ENCODE measurements at places on chromosomes 16 and 17.

- DNase-seq: no peak
Observed at GRCh38 chr16:50989047-50989446, 162.0 kb downstream of the SALL1 start.

DNA sequence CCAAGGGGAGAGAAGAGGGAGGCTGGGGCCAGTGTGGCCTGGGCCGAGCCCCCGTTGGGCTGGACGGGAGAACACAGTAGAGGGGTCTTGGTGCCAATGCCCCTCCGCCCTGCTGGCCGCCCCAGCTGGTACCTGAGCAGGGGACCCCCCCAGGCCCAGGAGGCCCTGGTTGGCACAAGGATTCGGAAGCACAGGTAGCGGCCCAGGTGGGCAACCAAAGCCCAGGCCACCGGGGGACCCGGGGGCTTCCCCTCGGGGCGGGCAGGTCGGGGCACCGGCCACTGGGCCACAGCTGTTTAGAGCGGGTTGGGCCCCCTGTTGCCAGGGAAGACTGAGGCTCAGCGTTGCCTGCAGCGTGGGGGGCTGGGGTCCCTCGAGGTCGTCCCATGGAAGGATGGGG, 28.2 kb upstream of the C1QTNF8 start:
- DNase-seq: no peak

DNA sequence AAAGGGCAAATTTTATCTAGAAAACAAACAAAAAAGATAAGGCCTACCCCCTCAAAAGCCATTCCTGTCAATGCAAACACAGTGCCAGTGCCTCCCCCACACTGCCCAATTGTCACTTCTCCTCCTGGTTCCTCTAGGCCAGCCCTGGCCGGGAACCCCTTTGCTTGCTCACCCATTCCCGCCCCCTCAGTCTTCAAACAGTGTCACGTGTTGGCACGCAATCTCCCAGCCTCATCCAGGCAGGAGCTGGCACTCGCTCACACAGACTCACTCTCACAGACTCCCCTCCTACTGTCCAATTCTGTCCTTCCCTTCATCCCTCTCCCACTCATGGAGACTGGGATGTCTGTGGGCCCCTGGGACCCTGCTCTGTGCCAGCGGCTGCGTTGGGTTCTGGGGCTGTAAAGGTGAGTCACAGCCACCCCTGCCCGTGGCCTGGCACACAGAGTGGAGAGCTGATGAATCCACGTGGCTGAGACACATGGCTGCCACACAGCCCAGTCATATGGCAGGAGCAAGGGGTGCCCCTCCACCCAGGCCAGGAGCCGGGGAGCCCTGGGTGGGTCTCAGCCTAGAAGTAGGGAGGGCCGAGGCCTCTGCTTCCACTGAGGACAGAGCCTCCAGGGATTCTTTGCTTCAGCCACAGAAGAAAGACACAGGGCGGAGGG, 54.8 kb downstream of the VAC14 start:
- DNase-seq: no peak

DNA sequence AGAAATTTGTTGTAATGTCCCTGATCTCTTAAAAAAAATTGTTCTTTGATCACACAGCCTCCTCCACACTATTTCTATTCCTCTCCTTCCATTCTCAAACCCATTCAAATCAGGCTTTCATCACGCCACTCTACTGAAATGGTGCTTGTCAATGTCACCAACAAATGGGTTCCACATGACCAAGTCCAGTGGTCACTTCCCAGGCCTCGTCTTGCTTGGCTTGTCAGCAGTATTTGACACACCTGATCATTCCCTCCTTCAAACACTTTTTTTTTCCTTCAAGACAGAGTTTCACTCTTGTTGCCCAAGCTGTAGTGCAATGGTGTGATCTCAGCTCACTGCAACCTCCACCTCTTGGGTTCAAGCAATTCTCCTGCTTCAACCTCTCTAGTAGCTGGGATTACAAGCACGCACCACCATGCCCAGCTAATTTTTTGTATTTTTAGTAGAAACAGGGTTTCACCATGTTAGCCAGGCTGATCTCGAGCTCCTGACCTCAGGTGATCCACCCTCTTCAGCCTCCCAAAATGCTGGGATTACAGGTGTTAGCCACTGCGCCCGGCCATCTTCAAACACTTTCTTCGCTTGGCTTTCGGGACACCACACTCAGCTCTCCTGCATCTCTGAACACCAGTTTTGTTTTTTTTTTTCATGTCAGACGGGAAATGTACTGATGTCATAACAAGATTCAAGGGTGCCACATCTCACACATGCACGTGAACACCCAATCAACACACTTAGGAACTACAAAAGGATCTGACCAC, 18.3 kb downstream of the NQO1 start:
- no peak for DNase-seq

DNA sequence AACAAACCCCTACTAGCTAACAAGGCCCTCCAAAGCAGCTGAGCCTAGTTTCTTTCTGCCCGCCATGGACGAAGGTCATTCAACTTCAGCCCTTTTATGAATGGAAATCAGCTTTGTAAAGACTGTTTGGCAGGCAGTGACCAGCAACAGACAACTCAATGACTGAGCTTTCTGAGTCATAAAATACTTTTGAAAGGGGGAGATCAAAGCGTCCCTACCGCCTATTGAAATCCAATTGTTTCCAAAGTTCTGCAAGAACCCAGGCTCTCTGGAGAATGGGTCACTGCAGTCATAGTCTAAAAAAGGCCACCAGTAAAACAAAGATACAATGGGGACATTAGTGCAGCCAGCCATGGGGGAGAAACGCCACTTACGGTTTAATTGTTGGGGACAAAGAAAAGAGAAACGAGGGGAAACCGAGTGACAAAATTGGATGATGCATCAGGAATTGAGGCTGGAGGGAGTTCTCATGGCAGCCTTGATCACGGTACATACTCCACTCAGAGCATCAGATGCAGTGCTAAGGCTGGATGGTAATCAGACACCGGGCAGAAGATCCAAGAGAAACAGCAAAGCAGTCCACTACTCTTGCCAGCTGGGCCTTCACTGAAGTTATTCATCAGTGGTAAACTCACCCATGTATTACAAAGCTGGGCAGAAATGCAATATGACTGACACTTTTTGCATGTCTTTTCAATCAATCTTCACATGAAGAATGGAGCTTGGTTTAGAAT, 9.8 kb downstream of the ADAMTS18 start:
- DNase-seq: no peak

DNA sequence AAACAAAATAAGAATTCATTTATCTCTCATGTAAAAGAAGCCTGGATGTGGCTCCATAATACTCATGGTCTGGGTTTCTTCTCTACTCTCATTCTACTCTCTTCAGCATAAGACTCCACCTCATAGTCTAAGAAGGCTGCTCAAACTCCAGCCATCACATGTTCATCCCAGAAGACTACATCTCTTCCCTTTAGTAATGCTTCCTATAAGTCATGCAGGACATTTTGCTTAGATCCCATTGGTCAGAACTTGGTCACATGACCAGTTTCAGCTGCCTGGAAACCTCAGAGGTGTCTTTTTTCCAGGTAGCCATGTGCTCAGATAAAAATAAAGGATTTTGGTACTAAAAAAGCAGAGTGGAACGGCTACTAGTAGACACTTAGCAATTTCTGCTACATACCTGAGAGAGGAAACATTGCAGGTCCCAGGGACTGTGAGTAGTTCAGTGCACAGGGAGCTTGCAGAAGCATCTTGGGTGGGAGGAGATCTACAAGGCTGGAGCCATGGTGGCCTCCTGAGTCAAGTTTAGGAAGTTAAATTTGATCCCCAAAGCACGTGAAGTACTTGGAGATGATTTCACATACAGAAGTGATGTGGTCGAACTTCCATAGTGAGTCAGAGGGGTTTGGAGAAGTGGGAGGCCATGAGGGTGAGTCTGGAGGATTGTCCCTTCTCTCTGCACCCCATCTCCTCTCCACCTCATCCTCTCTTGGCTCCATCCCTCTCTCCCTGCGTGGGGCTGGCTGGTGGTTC, 110.2 kb downstream of the CCDC182 start:
- DNase-seq: no peak

DNA sequence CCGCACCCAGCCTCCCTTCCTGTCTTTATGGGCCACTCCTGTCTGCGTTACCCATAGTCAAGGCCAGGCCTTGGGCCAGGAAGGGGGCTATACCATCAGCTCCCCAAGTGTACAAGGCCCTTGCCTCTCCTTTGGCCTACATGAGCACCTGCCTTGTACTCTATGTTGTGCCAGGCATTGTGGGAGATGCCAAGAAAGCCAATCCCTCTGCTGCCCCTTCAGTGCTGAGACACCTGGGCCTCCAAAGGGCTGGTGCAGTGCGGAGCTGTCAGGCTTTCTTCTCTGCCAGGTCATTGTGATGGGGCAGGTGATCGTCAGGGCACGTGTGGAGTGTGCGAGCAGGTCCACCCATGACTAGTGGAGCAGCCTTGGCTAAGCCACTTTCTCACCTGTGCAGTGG, 59.9 kb downstream of the MPRIP start:
- no peak for DNase-seq

DNA sequence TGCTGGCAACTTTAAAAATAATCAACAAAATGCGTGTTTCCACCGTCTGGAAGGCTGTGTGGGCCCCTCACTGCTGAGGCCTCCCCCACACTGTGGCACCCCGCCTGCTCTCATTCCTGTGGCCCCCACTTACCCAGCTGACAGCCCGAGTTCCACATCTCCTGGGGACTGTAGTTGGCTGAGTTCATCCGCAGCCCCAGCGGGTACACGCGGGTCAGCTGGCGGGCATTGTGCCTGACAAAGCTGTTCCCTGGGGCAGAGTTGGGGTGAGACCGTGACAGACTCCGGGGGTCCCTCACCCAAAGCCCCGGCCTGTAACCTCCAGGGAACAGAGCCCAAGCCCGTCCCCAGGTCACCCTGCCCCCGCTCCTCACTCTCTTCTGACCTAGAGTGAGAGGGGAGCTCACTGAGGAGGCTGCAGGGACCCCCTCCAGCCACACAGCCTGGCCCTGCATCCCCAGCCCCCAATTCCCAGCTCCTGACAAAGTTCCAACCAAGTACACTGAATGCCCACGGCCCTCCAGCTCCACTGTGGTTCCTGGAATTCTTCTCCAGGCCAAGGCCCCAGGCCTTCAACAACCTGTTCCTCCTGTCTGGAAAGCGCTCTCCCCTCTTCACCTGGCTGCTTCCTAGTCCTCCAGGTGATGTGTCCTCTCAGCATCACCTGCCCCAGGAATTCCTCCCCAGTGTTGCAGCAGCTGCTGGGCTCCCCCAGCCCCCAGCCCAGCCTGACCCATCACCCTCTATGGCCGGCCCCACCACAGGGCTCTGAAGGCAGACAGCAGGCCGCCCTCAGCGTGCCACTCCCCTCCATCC, 18.0 kb downstream of the PLCD3 start:
- no peak for DNase-seq

DNA sequence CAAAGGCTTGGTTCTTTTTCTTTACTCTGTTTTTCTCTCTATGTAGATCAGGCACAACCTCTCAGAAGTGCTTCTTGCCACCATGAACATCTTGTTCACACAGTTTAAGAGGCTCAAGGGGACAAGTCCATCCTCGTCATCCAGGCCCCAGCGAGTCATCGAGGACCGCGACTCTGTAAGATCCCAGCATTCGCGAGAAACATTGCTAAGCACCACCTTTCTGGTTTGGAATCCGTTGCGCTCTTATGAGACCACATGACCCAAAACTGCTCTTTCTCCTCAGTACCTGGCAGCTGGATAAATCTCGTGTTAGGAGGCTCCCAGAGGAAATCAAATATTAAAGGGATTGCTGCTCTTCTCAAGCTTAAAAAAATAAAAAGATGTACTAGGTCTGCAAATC, 23.3 kb upstream of the SLC12A3 start:
- no peak for DNase-seq

GRCh38 chr17:45234641-45235415, 13.1 kb downstream of the FMNL1 start:
- DNase-seq: no peak

DNA sequence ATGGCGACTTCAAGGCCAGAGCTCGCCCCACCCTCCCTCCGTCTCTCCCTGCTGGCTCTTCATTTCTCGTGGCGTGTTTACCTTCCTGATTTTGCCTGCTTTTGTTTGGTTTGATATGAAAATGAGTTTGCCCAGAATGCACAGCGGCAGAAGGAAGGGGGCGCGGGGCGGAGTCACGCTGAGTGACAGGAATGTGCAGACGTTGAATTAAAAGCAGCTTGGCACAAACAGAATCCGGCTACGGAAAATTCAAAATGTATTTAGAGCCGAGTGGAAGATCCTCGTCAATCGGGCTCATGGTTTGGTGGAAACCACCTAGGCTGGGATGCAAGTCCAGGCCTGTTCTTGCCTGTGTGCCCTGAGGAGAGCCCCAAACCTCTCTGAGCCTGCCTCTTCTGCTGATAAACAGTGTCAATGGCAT, 102.7 kb downstream of the SDK2 start:
- DNase-seq: no peak

- peak; percentile 4 for DNase-seq
Observed at GRCh38 chr17:59892251-59892923, 356 bp downstream of the TUBD1 start.

GRCh38 chr16:58157239-58157638, 28.1 kb upstream of the CFAP20 start:
- DNase-seq: no peak

- DNase-seq: no peak
Observed at GRCh38 chr16:19757026-19757425, 39.0 kb downstream of the IQCK start.

- DNase-seq: no peak
Observed at GRCh38 chr16:63613701-63614100, 1508.2 kb downstream of the CDH11 start.

DNA sequence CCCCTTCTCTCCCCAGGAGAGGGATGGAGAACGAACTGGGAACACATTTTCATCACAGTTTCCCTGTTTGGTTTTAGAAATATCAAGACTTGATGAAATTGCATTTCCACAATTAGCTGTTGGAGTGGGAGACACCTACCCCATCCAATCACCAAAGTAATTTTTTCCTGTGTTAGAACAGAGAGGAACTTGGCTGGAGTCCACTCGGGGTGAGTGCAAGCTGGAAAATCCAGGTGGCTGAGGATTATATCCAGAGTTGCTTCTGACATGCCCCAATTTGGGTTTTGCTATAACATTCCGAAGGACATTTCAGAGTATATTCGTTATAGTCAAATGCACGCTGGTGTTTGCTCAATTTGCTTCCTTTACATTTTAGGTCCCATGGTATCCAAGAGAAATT, 231.8 kb downstream of the C16orf95 start:
- no peak for DNase-seq

GRCh38 chr16:81492311-81492761, 47.7 kb downstream of the CMIP start:
- DNase-seq: no peak

DNA sequence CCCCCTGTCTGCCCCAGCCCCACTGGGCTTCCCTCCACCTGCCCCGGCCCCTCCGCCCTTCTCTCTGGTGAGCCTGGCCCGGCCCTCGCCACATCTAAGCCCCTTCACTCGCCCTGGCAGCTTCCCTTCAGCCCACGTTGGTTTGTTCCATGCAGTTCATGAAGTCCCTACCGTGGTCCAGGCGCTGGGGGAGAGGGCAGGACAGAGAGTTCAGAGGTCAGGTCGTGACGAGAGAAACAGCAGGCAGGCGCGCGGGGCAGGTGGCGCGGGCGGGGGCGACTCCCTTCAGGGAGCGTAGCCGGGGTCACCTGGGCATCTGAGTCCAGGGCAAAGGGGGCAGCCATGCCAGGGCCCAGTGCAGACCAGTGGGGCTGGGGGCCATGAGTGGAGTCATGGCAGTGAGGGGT, 8.9 kb upstream of the TEDC2 start:
- DNase-seq: no peak

GRCh38 chr17:75878174-75878998, at the start of gene TRIM47:
TRIM47 (minus strand) TSS chr17:75878581; CDS start chr17:75878548, 33 bp downstream.
- DNase-seq: no peak

GRCh38 chr17:12282056-12282455, 261.4 kb downstream of the MAP2K4 start:
- DNase-seq: no peak

All from T-helper 2 cell (primary cell).